ENCODE measurements at places on chromosomes 7 and 10.

DNA sequence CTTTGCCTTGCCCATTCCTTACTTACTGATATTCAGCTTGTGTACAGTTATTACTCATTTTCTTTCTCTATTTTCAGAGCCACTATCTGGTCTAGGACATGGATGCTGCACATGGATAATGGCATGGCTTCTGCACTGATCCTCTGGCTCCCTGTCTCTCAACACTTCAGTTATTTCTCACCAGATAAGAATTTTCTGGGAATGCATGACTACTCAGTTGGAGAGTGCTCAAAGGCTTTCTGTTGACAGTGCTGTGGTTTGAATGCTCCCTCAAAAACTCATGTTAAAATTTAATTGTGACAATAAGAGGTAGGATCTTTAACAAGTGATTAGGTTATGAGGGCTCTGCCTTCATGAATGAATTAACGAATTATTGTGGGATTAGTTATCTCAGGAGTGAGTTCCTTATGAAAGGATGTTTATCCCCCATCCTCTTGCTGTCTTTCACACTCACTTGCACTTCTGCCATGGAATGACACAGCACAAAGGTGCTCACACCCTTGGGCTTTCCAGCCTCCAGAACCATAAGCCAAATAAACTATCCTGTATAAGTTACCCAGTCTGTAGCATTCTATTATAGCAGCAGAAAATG lies 16.1 kb upstream of the PIK3CG start:
- peak; percentile 94 for DNase-seq

DNA sequence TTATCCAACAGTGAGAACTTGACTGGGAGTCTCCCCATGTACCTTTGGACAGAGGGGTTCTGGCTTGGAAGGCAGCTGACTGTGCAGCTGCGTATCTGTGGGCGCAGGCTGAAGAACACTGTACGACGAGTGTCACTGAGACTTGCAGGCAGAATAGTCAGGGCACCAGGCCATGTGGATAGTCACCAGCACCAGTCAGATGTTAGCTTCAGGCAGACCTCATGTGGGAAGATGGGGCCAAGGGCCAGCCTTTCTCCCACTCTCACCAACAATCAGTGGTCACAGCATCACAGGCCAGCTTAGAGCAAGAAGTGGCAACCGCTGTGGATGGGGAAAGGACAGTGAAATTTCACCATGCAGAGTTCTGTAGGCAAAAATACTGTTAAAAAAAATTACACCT lies 43.4 kb upstream of the GJD4 start:
- DNase-seq = no peak

GRCh38 chr7:157926107-157926506 lies 589.3 kb downstream of the DNAJB6 start:
- DNase-seq = no peak

DNA sequence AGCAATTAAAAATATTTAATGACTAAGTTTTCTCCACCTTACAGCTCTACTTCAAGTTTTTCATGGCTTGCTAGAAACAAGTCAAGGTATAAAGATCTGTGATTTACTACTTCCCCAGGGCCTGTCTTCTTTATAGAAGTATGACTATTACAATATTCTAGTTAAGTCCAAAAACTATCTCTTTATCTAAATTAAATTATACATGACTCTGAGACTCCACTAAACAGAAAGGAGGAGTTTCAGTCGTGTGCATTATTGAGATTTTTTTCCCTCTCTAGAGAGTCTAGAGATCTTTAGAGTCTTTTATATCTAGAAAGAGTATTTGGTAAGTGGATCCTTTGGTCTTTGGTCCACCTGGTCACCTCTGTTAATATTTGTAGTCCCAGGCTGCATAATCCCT lies 100.7 kb downstream of the SEMA3E start:
- no peak for DNase-seq

- DNase-seq = peak; percentile 2
Measured at GRCh38 chr10:121096617-121097431, 245.7 kb downstream of the WDR11 start.

- DNase-seq = no peak
Measured at GRCh38 chr7:25807086-25807611, 344.8 kb upstream of the NFE2L3 start.

DNA sequence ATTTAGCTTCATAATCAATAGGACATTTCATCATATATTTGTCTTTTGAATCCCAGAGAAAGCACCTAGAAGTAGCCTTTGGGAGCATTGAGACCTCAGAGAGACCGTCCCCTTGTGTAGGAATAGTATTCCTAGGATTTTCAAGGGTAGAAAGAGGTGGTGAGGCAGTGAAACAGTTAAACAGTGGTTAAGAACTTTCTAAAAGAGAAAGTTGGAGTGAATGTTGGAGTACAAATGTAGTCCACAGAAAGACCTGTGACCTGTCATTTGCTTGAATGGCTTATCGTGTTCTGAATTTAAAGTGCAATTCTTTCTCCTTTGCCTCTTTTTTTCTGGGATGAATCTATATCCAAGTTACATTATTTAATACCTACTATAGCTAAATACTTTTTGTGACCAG lies 30.0 kb downstream of the GBF1 start:
- no peak for DNase-seq

GRCh38 chr10:112362833-112363232 lies 11.1 kb upstream of the ACSL5 start:
- DNase-seq = no peak

- DNase-seq = no peak
Measured at GRCh38 chr7:602341-603141, 82.9 kb upstream of the PDGFA start.

DNA sequence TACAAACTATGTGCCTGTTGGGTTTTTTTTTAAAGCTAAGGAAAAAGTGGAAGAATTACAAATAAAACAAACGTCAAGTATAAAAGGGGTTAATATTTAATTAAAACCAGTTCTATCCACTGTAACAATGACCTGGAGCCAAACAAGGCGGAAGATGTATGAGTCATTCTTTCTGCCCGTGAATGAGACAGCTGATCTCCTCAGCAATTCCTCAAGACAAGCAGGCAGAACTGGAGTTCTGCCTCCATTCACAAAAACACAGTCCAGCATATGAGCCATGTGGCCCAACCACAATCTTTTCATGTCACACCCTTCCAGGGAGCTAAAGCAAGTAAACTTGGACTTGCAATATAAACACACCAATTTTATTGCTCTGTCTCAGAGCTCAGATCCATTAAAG lies 8.4 kb downstream of the ETV1 start:
- DNase-seq = peak; percentile 96

DNA sequence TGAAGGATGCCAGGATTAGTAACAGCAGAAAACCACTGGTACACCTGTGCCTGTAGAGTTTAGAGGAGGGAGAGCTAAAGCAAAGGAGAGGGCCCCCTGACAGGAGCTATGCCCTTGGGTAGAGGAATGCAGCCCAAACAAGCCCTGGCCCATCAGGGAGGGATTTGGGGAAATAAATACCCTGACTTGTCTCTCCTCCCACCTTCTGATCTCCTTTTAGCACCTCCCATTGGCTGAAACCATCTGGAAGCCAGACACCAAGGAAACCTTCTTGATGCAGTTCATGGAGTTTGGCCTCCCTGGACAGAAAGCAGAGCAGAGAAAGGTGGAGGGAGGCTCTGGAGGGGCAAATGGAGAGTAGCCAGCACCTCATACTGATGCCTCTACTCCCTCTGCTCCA lies 45.3 kb downstream of the ADRA2A start:
- no peak for DNase-seq

DNA sequence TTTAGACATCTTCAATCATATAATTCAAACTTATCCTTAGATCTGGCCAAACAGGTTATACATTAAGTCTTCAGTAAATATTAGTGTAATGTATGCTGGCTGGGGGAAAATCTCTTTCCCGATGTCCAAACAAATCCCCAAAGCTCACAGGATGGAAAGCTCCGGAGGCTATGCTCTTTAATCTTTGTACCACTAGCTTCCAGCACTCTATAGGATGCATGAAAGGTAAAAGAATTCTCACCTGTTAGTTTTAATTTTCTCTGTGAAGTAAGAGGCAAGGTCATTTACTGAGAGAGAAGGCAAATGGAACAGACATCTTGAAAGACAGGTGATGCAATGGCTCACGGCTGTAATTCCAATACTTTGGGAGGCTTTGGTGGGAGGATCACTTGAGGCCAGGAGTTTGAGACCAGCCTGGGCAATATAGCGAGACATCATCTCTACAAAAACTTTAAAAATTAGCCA lies 99.8 kb upstream of the KIF5B start:
- no peak for DNase-seq

- DNase-seq = no peak
Measured at GRCh38 chr10:131742500-131742951, 158.3 kb upstream of the PPP2R2D start.

GRCh38 chr10:87675396-87676376 lies 16.0 kb downstream of the PAPSS2 start:
- DNase-seq = peak; percentile 92

GRCh38 chr7:117134411-117134810 lies 181.1 kb downstream of the ST7 start:
- DNase-seq = no peak

DNA sequence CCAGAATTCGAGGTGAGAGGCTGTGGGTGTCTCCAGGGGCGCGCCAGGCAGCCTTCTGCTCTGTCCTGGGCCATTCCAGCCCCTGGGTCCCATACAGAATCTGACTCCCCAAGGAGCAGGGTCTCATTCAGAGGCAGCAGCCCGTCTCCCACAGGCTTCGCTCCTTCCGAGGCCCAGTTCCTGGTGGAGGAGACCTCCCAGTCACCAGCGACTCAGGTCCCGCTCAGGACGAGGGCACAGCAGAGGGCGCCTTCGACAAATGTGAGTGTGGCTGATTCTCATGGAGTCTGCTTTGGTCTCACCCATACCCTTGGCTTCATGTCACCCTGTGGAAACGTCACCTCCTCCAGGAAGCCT lies 81.8 kb upstream of the GPR26 start:
- DNase-seq = no peak

DNA sequence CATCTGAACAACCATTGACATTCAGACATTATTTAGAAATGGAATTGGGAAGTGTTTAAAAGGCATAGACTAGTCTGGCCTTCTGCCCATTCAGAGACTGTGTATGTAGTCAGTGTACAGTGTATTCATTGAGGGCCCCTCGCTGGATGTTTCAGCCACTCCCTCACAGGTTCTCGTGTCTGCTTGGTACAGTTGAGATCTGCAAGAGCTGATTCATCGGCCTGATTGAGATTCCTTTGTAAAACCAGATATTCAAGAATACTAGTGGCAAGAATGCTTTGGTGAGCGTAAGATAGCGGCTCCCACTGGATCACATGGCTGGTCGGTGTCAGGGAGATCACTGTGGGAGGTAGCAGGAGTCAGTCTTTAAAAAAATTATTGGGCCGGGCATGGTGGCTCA lies 119.5 kb downstream of the TCF7L2 start:
- no peak for DNase-seq

DNA sequence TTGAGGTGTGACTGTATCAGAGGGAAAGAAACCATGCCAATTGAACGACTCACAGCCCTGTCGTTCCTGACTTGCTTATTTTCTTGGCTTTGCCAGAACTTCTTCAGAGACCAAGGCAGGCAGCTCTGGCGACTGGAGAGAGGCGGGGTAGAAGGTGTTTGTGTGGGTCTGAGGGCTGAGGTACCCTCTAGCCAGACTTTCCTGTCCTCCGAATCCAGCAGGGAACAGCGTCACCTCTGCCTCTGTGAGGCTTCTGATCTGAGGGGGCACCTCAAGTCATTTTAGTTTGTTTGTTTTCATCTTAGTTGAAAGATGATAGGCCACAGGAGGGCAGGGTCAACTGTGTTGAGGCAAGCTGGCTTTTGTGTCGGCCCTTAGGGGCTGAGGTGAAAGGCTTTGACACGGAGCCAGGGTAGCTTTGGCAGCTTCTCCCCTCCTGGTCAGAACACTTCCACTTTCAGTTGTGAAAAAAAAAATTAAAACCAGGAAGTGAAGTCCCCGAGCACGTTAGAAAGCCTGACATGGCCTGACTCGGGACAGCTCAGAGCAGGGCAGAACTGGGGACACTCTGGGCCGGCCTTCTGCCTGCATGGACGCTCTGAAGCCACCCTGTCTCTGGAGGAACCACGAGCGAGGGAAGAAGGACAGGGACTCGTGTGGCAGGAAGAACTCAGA lies 1.9 kb downstream of the ACSL5 start:
- DNase-seq = peak; percentile 46

- no peak for DNase-seq
Measured at GRCh38 chr7:82221152-82221674, 222.4 kb downstream of the CACNA2D1 start.

DNA sequence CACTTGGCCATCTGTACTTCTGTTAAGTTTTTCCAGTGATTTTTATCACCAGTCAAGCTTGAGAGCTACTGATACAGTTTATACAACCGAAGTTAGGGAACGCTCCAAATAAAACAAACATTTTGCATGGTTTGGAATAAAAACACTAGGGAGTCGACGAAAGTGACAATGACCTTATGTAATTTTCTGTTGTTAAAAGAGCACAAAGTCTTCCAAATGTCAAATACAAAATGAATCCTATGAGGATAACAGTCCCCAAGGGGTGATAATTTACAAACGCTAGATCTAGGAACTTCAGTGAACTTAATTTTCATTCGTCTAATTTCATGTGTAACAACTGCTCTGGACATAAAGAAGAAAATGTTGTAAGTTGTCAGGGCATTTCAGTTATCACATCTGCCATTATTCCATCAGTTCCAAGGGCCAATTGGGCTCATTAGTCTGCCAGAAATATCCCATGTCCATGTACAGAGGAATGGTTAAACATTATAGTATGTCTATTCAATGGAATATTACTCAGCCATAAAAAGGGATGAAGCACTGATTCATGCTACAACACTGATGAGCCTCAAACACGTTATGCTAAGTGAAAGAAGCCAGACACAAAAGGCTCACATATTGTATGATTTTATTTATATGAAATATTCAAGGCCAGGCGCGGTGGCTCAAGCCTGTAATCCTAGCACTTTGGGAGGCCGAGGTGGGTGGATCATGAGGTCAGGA lies 38.0 kb upstream of the CYTH3 start:
- no peak for DNase-seq

DNA sequence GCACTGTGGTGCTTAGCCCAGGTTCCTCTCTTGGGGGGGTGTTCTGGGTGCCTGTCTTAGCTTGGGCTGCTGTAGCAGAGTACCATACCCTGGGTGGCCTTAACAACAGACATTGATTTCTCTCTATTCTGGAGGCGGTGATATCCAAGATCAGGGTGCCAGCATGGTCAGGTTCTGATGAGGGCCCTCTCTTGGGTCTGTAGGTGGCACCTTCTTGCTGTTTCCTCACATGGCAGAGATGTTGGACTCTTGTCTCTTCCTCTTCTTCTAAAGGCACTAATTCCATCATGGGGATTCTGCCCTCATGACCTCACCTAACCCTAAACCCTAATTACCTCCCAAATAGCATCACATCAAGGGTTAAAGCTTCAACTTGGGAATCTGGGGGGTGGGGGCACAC lies 19.9 kb upstream of the CRHR2 start:
- DNase-seq = no peak

DNA sequence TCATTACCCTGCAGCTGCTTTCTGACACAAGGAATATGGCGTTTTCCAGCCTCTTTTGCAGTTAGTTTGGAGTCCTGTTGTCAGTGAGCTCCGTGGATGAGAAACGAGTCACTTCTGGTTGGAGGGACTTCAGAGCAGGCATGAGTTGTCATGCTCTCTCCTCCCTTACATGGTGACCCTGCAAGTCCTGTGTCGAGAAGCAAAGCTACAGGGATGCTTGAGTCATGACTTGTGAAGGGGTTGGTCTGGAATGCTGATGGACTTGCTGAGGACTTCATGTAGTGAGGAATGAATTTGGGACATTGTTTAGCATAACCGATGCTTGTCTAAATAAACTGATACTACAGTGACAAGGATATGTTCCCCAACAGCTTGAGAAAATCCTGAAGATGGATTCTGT lies 108.8 kb downstream of the ADCYAP1R1 start:
- DNase-seq = no peak

Measured in fibroblast of skin of right quadriceps (primary cell).